Colonic mucosa (tissue), 4 donors: ENCODE measurements at places on chromosomes 7 and 10. TPM values are rescaled to one million over a fixed set of nuclear protein-coding genes. Genes with fewer than 3 reads are reported as not detected.
A peak's percentile ranks its signal among the peaks of the same experiment; 100 is the strongest.

- no peaks in the 10 kb centered on the region for H3K27me3 ChIP-seq
These were observed 91.9 kb upstream of the NPY start for GRCh38 chr7:24192053-24192452.

ACTR3C gene
- 17.6 TPM for total RNA-seq

- H3K27ac ChIP-seq = no peak overlapping the region
- no peaks in the 10 kb centered on the region for H3K27me3 ChIP-seq
- DNase-seq = no peak
- no peaks in the 10 kb centered on the region for H3K4me1 ChIP-seq
- H3K4me3 ChIP-seq = no peak overlapping the region
These were observed 700.4 kb upstream of the KCND2 start for GRCh38 chr7:119572541-119572940.

- H3K4me1 ChIP-seq = peaks cover 38% of the 10 kb centered on the region
- peak overlapping the region; percentile 71 for H3K27ac ChIP-seq
- no peak for DNase-seq
These were observed 26.1 kb downstream of the FAM53B start for GRCh38 chr10:124717911-124718741.

PIP4K2A gene
- total RNA-seq = 12.1 TPM

GRCh38 chr10:124590216-124591122 lies 128.8 kb downstream of the LHPP start:
- H3K4me3 ChIP-seq = no peak overlapping the region
- DNase-seq = no peak
- no peak overlapping the region for H3K27ac ChIP-seq

DNA sequence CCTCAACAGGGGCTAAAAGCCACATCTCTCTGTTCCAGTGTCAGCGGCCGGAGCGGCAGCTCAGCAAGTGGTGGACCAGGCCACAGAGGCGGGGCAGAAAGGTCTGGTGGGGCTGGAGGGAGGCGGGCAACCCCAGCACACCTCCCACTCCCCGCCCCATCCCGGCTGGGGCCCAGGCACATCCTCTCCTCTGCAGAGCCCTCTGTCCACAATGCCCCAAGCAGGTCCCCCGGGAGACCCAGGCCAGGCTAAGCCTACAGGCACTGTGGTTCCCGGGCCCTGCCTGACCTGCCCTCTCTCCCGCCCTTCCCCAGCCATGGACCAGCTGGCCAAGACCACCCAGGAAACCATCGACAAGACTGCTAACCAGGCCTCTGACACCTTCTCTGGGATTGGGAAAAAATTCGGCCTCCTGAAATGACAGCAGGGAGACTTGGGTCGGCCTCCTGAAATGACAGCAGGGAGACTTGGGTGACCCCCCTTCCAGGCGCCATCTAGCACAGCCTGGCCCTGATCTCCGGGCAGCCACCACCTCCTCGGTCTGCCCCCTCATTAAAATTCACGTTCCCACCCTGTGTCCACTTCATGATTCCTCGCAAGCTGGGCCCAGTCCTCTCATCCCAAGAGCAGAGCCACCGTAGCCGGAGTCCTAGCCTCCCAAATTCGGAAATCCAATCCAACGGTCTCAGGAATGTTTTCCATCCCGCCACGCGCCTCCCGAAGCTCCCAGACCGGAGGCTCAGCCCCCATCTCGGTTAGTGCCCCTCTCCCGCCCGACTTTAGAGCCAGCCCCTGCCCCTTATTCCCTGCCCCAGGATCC lies 2.1 kb downstream of the ADIRF start:
- H3K36me3 ChIP-seq = no peaks in the 10 kb centered on the region
- peak overlapping the region; percentile 69 for H3K27ac ChIP-seq
- peaks cover 9% of the 10 kb centered on the region for H3K4me1 ChIP-seq

DNA sequence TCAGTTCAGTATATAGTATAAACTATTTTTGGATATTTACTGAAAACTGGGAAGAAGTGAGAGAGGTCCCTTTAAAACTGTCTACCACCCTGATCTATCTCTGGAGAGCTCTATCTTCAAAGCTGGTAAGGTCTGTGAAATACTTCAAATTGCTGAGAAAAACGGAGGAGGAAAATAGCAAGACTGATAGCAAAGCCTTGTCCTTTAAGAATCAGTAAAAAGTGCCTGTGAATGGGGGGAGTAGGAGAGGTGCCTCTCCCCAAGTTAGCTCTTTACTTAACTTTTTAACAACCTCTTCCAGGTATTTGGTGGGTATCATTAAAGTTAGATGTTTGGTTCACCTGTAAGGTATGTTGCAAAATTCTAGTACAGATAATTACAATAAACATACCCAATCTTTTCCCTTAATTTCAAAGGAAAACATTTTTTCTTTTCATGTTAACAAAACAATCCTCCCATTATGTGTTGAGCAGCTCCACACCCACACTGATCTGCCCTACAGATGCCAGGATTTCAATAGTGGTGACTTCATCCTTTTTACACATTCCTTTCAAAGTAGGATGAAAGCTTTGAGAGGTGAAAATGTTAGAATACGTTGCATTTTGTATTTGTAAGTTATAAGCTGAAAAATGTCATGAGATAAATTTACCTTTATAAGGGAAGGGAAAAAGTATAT lies 149.2 kb downstream of the CRPPA start:
- H3K4me3 ChIP-seq = no peak overlapping the region
- H3K36me3 ChIP-seq = no peaks in the 10 kb centered on the region
- no peaks in the 10 kb centered on the region for H3K4me1 ChIP-seq
- H3K27ac ChIP-seq = no peak overlapping the region
- no peak for DNase-seq

PALD1 gene
- total RNA-seq = 1.3 TPM

- no peaks in the 10 kb centered on the region for H3K36me3 ChIP-seq
- no peak for DNase-seq
- H3K27ac ChIP-seq = no peak overlapping the region
- no peaks in the 10 kb centered on the region for H3K4me1 ChIP-seq
- H3K4me3 ChIP-seq = no peak overlapping the region
These were observed 7.1 kb downstream of the MICALL2 start for GRCh38 chr7:1452205-1452604.

TMEM196 gene
- not detected for total RNA-seq

ACHE gene
- 11.7 TPM for total RNA-seq

SLC16A9 gene
- 24.3 TPM for total RNA-seq

RHBDD2 gene
- total RNA-seq = 51.0 TPM

SUGCT gene
- total RNA-seq = 3.6 TPM

ITPRID1 gene
- total RNA-seq = 0.48 TPM

DNA sequence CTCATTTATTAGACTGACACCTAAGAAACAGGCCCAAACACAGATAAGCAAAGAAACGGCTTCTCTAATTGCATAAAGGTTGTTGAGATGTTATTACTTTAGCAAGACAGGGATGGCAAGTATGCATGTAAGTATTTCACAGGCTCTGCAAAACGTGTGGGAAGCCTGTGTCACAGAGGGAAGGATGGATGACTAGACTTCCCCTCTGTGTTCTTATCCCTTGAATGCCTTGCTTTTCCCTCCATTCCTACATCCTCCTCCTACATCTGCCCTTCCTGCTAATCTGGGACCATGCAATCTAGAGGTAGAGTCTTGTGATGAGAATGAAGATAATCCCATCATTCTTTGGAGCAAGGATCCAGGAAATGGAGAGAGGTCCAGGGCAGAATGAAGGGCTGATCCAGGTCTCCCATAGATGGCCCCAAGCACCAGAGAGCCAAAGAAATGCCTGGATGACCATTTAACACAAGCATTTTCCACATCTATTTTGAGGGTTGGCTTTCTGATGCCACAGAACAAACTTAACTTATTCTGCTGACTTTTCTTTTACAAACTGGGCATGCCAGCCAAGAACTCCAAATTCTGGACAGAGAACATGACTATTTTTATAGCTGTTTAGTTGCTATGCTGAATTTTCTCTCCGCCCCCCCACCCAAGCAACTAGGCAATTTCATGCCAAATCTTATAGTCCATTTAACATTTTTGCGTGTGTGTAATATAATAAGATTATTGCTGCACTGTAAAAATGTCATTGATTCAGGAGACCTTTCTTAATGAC lies 48.1 kb downstream of the NRP1 start:
- DNase-seq = no peak
- H3K4me3 ChIP-seq = no peak overlapping the region
- H3K27me3 ChIP-seq = no peaks in the 10 kb centered on the region
- no peaks in the 10 kb centered on the region for H3K4me1 ChIP-seq

NRP1 gene
- 11.7 TPM for total RNA-seq

GRCh38 chr7:20642166-20642565 lies 26.7 kb downstream of the ABCB5 start:
- no peaks in the 10 kb centered on the region for H3K4me1 ChIP-seq
- DNase-seq = no peak
- H3K27ac ChIP-seq = no peak overlapping the region

CASD1 gene
- 39.7 TPM for total RNA-seq

EN2 gene
- total RNA-seq = not detected

C10orf53 gene
- not detected for total RNA-seq

DNA sequence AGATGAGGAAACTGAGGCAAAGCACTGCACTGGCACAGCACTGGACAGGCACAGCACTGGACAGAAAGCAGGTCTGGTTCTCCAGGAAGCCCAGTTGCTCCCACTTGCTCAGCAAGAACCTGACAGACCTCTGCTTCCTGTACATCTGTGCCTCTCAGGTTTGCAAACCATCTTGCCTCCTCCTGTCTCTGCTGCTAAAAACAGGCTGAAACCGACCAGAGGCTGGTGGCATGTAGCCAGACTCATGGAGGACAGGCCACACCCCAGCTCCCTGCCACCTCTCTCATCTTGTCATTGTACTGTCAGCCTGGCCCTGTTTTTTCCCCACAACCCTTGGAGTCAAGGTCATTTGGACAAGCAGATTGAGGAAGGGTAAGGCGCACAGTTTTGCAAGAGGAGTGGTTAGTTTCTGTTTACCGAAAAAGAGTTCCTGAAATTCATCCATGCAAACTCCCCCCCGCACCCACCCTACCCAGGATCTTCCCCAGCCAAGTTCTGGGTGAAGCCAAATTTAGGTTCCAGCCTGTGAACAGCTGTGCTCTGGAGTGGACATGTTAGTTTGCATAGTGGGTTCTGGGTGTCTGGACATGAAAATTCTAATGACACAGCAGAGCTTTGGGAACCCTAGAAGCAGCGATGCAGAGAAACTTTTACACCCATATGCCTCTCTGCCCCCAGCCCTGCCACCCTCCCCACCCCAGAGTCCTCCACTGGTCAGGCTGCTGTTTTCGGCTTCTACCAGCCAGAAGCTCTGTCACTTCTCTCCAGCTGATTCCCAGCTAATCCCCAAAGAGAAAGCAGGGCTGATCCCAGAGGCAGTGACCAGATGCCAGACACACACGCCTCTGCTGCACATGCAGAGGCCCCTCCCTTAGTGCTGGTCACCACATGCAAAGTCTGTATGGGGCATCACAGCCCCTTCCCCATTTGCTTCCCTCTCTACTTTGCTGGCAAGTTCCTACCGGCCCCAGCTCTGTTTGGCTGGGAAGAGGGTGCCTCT lies 8.5 kb upstream of the C10orf105 start:
- no peaks in the 10 kb centered on the region for H3K36me3 ChIP-seq
- peak overlapping the region; percentile 84 for H3K27ac ChIP-seq
- H3K27me3 ChIP-seq = no peaks in the 10 kb centered on the region
- peak; percentile 92 for DNase-seq
- peaks cover 31% of the 10 kb centered on the region for H3K4me1 ChIP-seq

ING3 gene
- total RNA-seq = 12.7 TPM

CPA1 gene
- 35.4 TPM for total RNA-seq

- no peaks in the 10 kb centered on the region for H3K27me3 ChIP-seq
- peaks cover 14% of the 10 kb centered on the region for H3K36me3 ChIP-seq
- peak overlapping the region; percentile 85 for H3K4me3 ChIP-seq
- H3K27ac ChIP-seq = peak overlapping the region; percentile 97
- H3K4me1 ChIP-seq = peaks cover 11% of the 10 kb centered on the region
These were observed 10.0 kb upstream of the CHCHD1 start for GRCh38 chr10:73771722-73772280.

DNA sequence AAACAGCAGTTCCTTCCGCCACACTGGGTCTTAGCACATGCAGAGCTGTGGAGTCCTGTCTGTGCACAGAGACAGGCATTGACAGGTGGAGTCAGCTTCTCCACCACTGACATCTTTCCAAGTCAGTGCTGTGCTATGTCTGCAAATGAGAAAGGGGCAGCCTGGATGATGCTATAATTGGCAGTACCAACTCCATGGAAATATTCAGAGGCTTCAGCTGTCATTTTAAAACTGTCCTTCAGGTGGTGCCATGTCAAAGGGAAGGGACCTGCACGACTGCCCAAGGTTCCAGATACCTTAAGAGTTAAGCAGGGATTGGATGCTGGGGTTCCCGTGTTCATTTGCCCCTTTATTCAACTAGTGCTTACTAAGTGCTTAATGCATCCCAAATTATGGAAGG lies 258.0 kb upstream of the PRKCQ start:
- no peaks in the 10 kb centered on the region for H3K27me3 ChIP-seq
- H3K27ac ChIP-seq = no peak overlapping the region
- no peak overlapping the region for H3K4me3 ChIP-seq
- no peaks in the 10 kb centered on the region for H3K4me1 ChIP-seq

GRCh38 chr7:44098092-44099068 lies 5.8 kb upstream of the AEBP1 start:
- no peaks in the 10 kb centered on the region for H3K27me3 ChIP-seq
- H3K4me3 ChIP-seq = no peak overlapping the region
- DNase-seq = no peak

DNA sequence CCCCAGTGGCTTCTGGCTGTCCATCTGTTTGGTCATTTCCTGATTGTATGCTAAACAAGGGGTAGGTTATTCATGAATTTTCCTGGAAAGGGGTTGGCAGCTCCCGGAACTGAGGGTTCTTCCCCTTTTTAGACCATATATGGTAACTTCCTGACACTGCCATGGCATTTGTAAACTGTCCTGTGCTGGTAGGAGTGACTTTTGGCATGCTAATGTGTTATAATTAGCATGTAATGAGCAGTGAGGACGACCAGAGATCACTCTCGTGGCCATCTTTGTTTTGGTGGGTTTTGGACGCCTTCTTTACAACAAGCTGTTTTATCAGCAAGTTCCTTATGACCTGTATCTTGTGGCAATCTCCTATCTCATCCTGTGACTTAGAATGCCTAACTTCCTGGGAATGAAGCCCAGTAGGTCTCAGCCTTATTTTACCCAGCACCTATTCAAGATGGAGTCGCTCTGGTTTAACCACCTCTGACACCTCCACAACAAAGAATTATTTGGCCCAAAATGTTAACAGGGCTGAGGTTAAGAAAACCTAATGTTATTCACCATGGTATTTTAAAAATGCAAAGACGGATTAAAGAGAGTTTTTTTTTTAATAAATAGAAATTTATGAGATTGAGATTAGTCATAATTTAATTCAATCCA lies 2.4 kb upstream of the PTN start:
- DNase-seq = no peak
- H3K36me3 ChIP-seq = no peaks in the 10 kb centered on the region
- H3K27me3 ChIP-seq = no peaks in the 10 kb centered on the region

DNA sequence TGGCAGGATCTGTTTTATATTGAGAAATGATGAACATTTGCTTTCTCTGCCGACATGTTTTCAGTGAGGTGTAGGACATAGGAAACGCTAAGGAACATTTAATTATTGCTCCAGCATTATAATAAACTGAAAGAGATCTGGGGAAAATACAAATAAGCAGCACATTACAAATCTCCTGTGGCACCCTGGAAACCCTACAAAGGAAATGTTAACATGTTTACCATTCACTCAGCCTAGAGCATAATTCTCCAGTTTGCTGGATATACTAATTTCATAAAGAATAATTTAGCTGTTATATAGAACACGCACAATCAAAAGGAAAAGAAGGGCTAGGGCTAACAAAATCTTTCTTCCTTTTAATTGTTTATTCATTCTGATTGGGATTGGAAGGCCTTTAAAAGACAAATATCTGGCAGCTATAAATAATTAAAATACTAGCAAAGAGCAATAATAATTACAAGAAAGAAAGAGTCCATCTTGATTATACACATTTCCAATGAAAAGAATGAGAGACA lies 299.4 kb downstream of the CRPPA start:
- no peak for DNase-seq
- peaks cover 4% of the 10 kb centered on the region for H3K4me1 ChIP-seq
- H3K27me3 ChIP-seq = no peaks in the 10 kb centered on the region
- H3K27ac ChIP-seq = no peak overlapping the region
- H3K4me3 ChIP-seq = no peak overlapping the region
